ENCODE measurements at places on chromosomes 5 and 9.

DNA sequence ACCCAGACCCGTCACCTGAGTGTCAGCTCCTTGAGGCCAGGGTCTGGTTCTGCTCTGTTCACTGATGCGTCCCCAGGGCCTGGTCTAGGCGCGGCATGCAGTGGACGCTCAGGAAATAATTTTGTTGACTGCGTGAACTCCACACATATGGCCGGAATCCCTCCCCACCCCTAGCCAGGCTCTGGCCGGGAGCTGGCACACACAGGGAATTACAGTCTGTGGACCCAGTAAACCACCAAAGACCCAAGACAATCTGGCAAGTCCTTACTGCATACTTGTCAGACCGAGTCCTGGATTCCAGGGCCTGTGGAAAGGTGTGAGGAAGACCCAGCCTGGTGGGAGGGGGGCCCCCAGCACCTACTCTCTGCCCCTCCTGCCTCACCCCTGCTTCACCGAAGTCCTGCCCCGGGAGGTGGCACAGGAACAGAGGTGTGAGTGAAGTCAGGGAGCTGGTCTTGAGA lies 113.0 kb upstream of the IER5L start:
- no peak for DNase-seq

- no peak for DNase-seq
Observed at GRCh38 chr9:107188376-107188775, 94.7 kb upstream of the RAD23B start.

DNA sequence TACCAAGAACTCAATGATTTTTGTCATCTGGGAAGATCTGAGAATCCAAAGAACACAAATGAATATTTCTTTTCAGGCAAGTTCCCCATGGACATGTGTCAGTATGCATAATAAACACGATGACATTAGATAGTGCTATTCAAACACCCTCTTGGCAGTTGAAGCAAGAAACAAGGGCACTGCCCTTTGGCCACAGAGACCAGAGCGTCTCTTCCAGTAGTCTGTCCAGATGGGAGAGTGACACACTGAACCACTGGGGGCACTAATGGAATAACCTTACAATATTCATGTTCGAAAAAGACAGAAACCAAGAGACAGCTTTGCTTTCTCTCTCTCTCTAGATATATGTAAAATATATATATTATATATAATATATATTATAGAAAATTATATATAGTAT lies 301.9 kb downstream of the CTNND2 start:
- no peak for DNase-seq

DNA sequence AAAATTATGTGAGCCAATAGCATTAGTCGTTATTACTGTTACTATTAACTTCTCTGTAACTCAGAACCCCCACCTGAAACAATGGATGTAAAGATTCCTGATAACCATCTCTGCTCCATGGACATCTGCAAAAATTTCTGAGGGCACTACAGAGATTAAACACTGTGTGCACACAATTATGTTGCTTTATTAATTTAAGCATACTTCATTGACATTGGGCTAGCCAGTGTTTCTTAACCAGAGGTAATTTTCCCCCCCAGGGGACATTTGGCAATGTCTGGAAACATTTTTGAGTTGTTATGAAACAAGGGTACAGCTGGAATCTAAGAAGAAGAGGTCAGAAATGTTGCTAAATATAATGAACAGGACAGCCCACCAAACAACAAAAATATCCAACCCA lies 19.3 kb downstream of the SLIT3 start:
- no peak for DNase-seq

- DNase-seq = no peak
Observed at GRCh38 chr5:76953551-76954382, 922 bp downstream of the CRHBP start.

- no peak for DNase-seq
Observed at GRCh38 chr9:129100383-129101169, 10.0 kb downstream of the CRAT start.

DNA sequence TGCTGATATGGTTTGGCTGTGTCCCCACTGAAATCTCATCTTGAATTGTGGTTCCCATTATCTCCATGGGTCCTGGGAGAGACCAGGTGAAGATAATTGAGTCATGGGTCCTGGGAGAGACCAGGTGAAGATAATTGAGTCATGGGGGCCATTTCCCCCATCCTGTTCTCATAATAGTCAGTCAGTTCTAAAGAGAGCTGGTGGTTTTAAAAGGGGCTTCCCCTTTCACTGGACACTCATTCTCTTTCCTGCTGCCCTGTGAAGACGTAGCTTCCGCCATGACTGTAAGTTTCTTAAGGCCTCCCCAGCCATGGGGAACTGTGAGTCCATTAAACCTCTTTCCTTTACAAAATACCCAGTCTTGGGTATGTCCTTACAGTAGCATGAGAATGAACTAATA lies 99.6 kb downstream of the TRIM32 start:
- DNase-seq = no peak

DNA sequence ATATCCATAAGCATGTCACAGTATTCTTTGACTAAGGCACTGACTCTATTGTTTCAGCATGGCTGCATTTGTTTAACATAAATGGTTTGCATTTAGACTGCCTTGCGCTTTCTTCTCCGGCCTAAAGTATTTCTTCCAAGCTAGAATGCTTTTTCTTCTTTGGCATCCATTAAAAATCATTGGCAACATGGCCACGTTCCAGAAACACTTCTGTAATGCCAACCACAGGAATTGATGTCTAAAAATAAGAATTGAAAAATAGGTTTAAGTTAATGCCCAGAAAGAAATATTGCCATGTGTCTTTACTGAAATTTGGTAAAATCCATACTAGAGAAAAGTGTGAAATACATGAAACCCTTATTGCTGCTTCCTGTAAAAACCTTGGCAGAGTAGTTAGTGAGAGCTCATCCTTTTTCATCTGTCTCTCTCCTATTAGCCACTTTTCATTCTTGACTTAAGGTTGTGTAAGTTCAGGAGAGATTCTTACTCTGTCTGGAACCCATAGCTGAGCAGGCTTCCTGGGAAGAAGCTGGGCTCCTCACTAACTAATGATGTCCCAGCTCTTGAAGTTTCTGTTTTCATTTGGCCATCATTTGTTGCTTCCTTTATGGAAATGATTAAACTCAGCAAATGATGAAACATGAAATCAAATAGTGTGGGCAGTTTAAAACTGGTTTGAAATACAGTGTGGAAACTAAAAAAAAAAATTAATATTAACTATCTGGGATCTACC lies 58.2 kb upstream of the RPS23 start:
- DNase-seq = no peak

DNA sequence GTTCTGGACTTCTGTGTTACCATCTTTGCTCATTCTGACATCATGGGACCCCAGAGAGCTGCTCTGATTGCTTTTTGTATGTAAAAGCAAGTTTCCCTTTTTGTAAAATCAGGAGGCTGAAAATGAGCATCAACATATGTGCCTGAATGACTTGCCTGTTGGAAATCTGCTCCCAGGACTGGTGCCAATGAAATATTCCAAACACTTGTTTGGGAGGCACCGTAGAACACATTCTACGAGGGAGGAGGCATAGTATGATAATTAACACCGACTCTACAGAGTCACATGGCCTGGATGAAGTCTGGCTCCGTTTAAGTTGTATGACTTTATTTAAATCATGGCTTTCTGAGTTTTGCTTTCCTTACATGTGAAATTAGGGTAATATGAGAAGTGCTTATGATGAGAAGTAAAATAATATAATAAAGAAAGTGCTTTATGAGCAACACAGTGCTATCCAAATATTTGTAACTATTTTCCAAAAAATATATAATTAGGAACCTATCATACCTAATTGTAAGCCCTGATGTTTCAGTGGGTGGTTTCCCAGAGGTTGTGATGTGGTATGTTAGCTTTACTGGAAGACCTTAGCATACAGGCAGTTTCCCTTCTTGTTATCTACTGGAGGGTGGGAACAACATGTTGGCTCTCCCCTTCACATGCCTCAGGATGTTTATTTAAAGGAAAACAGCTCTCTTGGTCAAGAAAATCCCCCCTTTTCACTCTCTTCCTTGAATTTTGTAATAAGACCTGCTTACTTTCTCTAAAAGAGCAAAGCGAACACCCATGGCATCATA lies 238.1 kb downstream of the FBXL7 start:
- no peak for DNase-seq

DNA sequence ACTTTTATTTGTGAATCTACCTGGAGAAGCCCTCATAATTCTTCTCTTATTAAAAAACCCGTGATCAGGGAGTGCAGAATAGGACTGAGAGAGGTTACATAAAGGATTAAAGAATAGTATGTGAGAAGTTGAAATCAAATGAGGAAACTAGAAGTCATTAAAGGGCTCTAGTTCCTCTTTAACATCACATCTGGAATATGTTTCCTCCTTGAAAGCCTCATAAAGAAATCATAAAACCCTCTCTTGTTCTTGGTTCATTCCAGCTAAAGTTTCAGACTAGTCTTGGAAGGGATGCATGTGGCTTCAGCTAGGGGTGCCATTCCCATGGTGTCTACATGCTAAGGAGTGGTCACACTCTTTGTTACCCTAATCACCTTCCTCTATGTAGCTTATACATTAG lies 5.7 kb upstream of the C5orf46 start:
- DNase-seq = no peak

GRCh38 chr9:70600506-70600905 lies 186.0 kb upstream of the KLF9 start:
- no peak for DNase-seq

GRCh38 chr5:150143350-150144245 lies 12.0 kb downstream of the PDGFRB start:
- DNase-seq = no peak

DNA sequence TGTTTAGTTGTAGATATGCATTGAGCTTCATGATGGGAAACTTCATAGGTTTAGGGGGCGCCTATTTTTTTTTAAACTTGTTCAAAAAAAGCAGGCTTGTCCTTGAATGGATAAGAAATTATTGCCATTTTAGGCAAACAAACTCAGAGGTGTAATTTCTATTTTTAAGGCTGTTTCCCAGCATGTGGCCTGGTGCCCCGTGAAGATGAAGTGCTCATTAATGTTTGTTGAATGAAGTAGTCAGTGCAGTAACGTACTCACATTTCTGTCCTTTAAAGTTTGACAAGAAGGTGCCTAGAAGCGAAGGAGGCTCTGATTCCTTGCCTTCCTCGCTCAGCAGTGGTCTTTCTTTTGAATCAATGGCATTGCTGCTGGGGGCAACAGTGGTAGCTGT lies 54.3 kb downstream of the ZNF618 start:
- DNase-seq = no peak

- DNase-seq = no peak
Observed at GRCh38 chr5:89156226-89156625, 273.2 kb upstream of the MEF2C start.

DNA sequence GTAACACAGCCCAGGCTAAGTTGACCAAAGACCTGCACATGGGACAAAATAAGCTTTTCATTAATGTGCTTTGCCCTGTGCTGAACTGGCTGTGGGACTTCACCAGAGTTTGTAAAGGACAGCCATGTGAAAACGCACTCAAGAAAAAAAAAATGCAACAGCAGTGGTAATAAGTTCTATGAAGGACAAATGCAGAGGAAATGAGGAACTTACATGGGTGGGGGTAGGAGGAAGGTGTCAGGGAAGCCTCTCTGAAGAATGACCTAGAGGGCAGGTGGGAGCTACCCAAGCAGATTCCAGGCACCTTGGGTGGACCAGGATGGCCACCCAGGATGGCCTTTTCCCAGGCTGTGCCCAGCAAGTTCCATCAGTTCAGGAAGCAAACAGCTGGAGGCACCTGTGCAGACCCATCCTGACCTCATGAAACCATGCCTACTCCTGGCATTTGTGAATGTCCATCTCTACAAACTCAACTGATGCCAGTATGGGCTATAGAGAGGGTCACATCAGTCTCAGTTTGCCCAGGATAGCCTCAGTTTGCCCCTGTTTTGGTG lies 6.7 kb upstream of the PHF2 start:
- DNase-seq = no peak

GRCh38 chr5:140795259-140795641 lies 598 bp downstream of the PCDHA2 start:
- no peak for DNase-seq

GRCh38 chr5:60545551-60545950 lies 154.4 kb downstream of the DEPDC1B start:
- no peak for DNase-seq

DNA sequence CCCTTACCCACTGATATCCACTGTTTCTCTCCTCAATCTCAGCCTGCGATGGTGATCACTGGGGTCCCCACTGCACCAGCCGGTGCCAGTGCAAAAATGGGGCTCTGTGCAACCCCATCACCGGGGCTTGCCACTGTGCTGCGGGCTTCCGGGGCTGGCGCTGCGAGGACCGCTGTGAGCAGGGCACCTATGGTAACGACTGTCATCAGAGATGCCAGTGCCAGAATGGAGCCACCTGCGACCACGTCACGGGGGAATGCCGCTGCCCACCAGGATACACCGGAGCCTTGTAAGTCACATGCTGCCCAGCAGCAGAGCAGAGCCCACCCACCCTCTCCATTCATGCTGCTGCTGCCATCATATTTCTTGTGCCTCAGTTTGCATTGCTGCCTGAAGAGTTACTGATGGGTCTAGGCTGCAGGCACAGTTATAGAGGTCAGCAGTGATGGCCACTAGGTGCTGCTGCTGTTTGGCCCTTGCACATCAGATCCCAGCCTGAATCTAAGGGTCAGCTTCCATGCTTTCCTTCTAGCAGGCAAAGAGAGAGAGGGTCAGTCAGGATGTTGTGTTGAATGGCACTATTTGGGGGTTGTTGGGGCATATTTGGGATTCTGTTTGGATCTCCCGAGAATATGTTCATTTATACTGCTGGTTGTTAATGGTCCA lies 106.0 kb downstream of the MEGF10 start:
- no peak for DNase-seq

DNA sequence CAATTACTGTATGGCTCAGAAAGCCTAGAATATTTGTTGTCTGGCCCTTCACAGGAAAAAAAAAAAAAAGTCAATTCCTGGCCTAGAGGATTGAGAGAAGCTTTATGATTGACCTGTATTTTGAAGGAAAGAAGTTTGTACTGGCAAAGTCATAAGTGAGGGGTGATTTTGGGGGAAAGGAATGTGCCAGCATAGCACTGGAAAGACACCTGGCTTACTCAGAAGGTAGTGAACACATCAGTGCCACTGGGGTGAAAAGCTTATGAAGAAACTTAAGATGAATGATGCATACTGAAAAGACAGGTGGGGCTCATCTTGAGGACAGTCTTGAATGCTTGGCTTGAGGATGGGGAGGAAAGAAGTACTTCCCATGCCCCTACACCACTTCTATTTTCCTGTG lies 127.9 kb upstream of the RASA1 start:
- DNase-seq = no peak

DNA sequence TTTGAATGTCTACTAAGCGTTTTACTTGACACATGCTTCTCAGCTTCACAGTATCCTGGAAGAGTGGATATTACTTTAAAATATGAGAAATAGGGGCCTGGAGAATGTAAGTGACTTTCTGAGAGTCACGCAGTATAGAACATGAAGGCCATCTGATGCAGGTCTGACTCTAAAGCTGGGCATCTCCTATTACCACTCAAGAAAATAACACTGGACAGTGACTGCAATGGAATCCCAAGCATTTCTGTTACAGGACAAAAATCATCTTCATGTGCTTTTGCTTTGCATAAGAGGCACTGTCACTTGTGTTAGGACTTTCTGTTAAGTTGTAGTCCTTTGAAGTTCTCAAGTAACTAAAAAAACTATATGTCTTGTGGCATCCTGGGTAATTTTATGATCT lies 335.5 kb downstream of the FBXL7 start:
- DNase-seq = no peak

Data from CD4-positive, alpha-beta T cell treated with Interleukin-15 for 1 hour (primary cell).